Kasumi-1 (cell line): ENCODE measurements at places on chromosomes 5 and 9.

- DNase-seq = no peak
Observed at GRCh38 chr5:84741056-84741455, 356.4 kb upstream of the EDIL3 start.

DNA sequence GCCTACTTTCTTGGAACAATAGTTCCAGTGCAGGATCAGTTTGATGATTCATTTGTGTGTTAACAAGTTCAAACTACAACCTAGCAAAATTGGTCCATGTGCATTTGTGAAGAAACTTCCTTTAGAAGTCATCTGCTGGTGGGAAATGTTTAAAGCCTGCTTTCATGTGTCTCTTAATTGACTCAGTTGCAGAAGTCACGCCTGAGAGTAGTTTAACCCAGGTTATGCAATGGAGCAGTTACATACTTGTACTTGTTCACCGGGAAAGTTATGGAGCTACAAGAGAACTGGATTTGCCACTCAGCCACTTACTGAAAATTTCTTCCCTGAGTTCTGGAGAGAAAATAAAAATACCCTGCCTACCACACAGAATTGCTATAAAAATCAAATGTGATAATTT is 1397.8 kb downstream of the PTPRD start:
- no peak for DNase-seq

- no peak for DNase-seq
Observed at GRCh38 chr9:96135076-96135752, 166.8 kb downstream of the HSD17B3 start.

- DNase-seq = no peak
Observed at GRCh38 chr5:178130576-178131445, at the start of gene RMND5B. TSS of gene RMND5B (plus strand) at chr5:178131014. CDS start at chr5:178138120, 7,106 bp downstream.

GRCh38 chr5:176806137-176806536 is 4.2 kb upstream of the UNC5A start:
- DNase-seq = peak; percentile 17

- DNase-seq = no peak
Observed at GRCh38 chr5:68182094-68182493, 33.5 kb upstream of the PIK3R1 start.

DNA sequence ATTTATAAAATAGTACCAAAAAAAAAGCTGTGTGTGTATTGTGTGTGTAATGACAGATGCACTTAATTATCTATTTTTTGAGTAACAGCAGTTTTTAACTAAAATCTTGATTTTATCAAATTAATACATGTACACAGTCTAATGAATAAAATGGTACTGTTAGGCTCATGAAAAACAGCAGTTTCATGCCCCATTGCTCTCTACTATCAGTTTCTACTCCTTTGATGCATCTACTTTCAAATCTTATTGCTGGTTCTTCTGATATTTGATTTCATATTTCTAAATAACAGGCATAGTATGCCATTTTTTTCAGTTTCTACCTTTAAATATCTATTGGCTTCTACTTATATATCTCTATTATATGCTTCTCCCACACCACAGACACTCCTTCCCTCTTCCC is 117.4 kb downstream of the CCDC171 start:
- DNase-seq = no peak

DNA sequence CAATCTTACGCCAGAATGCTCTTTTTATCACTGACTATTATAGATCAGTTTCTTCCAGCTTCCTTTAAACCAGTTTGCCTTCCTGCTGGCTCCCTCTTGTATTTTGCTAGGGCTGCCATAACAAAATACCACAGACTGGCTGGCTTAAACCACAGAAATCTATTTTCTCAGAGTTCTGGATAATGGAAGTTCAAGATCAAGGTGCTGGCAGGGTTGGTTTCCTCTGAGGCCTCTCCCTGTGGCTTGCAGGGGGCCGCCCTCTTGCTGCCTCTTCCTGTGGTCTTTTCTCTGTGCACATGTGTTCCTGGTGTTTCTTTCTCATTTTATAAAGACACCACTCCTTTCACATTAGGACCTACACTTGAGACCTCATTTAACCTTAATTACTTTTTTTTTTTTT is 6.8 kb upstream of the FXN start:
- peak; percentile 93 for DNase-seq

GRCh38 chr5:113271745-113272454 is 162.9 kb downstream of the TSSK1B start:
- DNase-seq = peak; percentile 6

DNA sequence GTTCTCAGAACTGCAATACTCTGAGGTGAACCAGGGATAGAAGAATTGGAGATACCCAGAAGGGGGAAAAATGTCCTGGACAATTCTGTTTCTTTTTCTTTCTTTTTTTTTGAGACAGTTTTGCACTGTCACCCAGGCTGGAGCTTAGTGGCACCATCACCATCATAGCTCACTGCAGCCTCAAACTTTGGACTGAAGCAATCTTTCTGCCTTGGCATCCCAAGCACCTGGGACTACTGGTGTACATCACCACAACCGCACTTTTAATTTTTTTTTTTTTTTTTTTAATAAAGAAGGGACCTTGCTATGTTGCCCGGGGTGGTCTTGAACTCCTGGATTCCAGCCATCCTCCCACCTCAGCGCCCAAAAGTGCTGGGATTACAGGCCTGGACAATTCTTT is 1.9 kb downstream of the EMB start:
- DNase-seq = no peak

GRCh38 chr5:59529239-59529638 is 364.3 kb downstream of the PDE4D start:
- no peak for DNase-seq

DNA sequence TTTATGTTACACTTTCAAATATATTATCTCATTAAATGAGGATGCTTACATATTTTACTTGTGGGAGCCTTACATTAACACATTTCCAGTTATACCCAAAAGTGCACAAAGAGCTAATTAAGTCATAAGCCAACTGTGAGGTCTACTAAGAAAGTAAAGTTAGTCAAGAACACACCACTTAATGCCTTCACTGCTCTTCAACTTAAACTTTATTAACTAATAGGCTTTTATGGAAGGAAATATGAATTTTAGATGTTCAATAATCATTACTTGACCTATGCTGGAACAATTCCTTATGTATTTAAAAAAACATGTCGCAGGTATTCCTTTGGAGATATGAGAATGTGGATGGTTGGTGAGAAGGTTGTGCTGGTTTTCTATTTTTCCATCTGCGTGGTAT is 3.4 kb downstream of the ST8SIA4 start:
- DNase-seq = peak; percentile 29

DNA sequence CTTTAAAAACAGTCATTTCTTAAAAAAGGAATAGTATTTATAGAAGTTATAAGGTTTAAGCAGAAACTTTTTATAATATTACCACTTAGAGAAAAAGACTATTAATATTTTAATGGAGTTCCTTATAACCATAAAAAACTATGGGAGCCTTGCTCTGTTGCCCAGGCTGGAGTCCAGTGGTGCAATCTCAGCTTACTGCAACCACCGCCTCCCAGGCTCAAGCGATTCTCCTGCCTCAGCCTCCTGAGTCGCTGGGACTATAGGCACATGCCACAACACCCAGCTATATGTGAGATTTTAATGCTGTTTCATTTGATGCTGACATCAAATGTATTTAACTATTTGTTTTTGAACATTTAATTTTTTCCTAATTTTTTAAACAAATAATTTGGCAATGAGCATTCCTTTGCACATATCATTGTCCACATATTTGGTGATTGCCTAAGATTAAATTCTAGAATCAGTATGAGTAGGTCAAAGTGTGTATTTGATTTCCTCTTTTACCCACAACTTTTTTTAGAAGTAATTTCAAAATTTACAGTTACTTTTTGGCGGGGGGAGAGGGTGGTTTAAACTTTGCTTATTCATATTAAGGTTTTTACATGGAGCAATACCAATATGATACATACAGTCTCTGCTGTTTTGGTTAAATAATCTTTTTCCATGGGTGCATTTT is 235.5 kb downstream of the ARHGEF28 start:
- DNase-seq = no peak

- peak; percentile 55 for DNase-seq
Observed at GRCh38 chr9:123470121-123470782, 114.3 kb downstream of the CRB2 start.

DNA sequence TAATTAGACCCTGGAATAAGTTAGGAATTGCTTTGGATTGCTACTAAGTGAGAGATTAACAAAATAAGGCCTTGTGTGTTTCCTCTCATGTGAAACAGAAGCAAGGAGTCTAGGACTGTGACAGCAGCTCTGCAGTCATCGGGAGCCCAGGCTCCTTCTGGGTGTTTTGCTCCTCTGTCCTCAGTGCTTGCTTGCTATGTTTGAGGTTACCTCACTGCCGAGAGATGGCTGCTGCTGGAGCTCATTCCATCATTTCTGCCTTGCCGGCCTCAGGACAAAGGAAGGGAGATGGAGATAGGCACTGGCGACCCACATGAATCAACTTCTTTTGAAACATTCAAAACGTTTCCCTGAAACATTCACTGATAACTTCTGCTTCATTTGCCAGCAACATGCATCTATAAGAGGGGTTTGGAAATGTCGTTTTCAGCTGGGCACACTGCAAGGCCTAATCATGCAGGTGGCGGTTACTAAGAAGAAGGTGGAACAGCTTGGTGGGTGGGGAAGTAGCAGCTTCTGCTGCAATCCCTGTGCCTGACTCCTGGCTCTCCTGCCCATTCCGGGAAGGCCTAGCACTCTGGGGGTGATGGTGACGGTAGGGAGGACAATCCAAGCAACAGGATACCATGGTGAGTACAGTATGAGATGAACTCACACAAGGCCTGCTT is 77.2 kb upstream of the CD180 start:
- DNase-seq = no peak

- DNase-seq = no peak
Observed at GRCh38 chr5:31941151-31941755, 232.9 kb downstream of the GOLPH3 start.

GRCh38 chr5:143544606-143545005 is 141.1 kb upstream of the NR3C1 start:
- DNase-seq = no peak

- DNase-seq = no peak
Observed at GRCh38 chr9:134182554-134183085, 18.3 kb upstream of the RNU6ATAC start.

- no peak for DNase-seq
Observed at GRCh38 chr5:456351-457194, 13.6 kb downstream of the EXOC3 start.

GRCh38 chr5:141708016-141708415 is 26.0 kb upstream of the ARAP3 start:
- no peak for DNase-seq

GRCh38 chr5:180347702-180348101 is 5.4 kb downstream of the GFPT2 start:
- DNase-seq = no peak

GRCh38 chr5:30392897-30393296 is 800.6 kb upstream of the CDH6 start:
- no peak for DNase-seq

GRCh38 chr9:107732781-107733522 is 243.4 kb upstream of the KLF4 start:
- DNase-seq = no peak
